ENCODE measurements at places on chromosomes 1 and 21.

GRCh38 chr1:187617776-187618175, 789.0 kb downstream of the PLA2G4A start:
- no peak for DNase-seq
- no peaks in the 10 kb centered on the region for H3K36me3 ChIP-seq
- no peaks in the 10 kb centered on the region for H3K4me1 ChIP-seq
- H3K4me3 ChIP-seq, result no peak overlapping the region
- no peaks in the 10 kb centered on the region for H3K27me3 ChIP-seq

DNA sequence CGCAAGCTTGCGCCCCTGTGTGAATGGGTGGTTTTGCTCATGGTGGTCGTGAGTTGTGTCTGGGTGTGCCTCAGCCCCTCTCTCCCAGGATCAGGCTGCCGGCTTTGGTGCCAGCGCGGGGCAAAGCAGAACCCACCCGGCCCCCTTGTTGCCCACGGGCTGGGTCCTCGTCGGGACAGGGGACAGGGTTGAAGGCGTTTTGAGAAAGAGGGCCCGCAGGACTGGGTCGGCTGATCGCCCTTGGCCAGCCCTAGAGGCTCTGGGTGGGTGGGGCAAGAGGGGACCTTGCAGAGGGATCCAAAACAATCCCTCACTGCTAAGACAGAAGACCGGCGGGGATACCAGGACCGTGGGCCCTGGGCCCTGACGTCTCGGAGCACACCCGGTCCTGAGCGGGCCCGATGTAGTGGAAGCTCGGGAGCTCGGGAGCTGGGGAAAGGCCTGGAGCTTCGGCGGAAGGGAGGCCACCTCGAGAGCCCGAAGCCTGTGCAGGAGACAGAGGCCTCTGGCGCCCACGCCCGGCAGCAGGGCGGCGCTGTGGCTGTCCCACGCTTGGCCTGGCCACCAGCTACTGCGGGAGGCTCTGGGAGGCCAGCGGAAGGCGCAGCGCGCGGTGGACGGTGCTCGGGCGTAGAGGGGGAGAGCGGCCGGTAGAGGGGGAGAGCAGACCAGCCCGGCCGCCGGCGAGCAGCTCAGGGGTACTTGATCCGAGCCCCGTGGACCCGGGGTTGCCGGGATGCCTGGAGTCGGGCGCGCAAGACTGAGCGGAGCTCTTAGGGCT, 2.8 kb upstream of the ZNF678 start:
- H3K36me3 ChIP-seq, result no peaks in the 10 kb centered on the region
- peak overlapping the region; percentile 22 for H3K4me3 ChIP-seq
- H3K27ac ChIP-seq, result no peak overlapping the region
- H3K4me1 ChIP-seq, result peaks cover 11% of the 10 kb centered on the region
- peaks cover 41% of the 10 kb centered on the region for H3K27me3 ChIP-seq
- DNase-seq, result no peak

- DNase-seq, result no peak
- no peak overlapping the region for H3K27ac ChIP-seq
- H3K4me3 ChIP-seq, result no peak overlapping the region
- H3K36me3 ChIP-seq, result peaks cover 7% of the 10 kb centered on the region
- no peaks in the 10 kb centered on the region for H3K27me3 ChIP-seq
These were observed 18.0 kb downstream of the ATP1B1 start for GRCh38 chr1:169124459-169124858.

GRCh38 chr1:29247044-29247443, 10.7 kb downstream of the PTPRU start:
- no peak overlapping the region for H3K4me3 ChIP-seq
- H3K36me3 ChIP-seq, result no peaks in the 10 kb centered on the region
- H3K27ac ChIP-seq, result no peak overlapping the region

Measured in suprapubic skin (tissue), 4 donors.